Stimulated activated CD4-positive, alpha-beta T cell treated with anti-CD3 and anti-CD28 coated beads, Interleukin-15, amount 100 ng/mL, for 1 hour (primary cell): ENCODE measurements at places on chromosomes 5 and 9.

DNA sequence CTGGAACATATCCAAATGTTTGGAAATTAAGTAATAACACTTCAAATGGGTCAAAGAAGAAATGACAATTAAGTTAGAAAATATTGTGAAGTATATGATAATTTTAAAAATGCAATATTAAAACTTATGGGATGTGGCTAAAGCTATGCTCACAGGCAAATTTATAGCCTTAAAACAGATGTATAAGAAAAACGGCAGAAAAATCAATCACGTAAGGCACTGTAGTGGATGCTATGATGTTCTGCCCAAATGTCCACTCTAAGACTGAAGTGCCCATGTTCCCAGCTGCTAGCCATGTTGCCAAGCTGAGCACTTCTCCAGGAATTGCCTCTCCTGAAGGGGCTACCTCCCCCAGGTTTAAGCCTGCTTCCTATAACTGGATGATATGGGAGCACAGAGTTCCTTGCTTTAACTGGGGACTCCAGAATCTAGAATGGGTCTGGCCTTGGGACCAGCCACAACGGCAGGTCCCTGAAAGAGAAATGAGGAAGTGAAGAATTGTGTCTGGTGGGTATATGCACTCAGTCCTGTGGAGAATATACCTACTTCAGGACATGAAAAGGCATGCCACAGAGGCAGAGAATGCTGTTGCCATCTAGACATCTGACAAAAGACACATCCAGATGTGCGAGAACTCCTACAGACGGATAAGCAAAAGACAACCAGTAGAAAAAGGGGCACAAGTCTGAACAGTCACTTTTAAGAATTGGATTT, 78.2 kb upstream of the RXRA start:
- DNase-seq, result no peak

- no peak for DNase-seq
Observed at GRCh38 chr5:15529821-15530220, 29.8 kb downstream of the FBXL7 start.

DNA sequence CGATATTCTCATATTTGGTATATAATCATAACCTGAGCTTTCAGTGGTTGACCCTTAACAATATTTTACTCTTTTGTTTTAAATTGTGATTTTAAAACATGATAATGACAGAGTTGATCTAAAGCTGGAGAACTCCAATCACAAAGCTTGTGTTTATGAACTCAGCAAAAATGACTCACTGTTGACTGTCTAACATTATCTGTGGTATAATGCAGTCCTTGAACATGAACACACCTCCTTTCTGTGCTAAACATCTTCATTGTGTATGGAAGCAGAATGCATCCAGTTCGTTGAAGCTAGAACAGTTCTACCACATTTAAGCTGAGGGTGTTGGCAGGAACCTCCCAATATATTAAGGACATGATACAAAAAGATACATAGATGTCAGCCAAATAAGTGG, 1030.2 kb upstream of the SEMA6A start:
- DNase-seq, result no peak

- no peak for DNase-seq
Observed at GRCh38 chr5:140424135-140424534, 22.5 kb downstream of the ANKHD1 start.

GRCh38 chr9:137269231-137269772, 8.2 kb upstream of the TOR4A start:
- no peak for DNase-seq

- DNase-seq, result no peak
Observed at GRCh38 chr9:22700171-22700570, 253.5 kb downstream of the DMRTA1 start.

DNA sequence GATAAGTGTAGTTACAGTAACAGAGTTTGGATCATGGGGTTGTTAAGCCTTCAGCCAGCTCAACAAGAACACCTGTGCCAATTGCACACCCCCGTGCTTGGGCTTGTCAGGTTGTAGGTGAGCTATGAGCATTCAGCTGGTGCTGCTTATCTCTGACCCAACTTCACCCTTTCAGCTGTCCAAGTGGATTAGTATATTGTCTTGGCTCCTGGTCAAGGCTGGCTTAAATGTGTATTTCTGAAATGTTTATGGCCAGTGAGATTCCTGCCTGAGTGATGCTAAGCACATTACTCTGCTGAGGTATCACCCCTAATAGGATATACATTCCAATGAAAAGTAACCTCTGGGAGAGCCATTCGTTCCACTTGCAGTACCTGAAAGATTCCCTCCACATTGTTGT, 44.2 kb upstream of the LMNB1 start:
- DNase-seq, result no peak

DNA sequence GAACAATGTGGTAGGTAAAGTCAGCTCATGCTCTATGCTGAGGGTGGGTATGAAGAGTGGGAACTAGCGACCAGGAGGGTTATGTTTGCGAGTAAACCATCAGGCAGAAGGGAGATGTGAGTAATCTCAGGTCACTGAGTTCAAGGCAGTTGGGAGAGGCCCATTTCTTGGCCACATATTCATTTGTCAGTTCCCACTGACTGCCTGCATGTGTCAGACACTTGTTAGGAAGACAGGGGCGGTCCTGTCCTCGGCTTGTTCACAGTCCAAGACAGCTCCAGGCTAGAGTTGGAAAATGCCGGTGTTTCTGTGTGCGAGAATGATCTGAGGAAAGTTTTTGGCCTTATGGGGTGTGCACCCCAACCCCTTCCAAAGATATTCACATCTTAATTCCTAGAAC, 48.6 kb upstream of the GDNF start:
- no peak for DNase-seq

- DNase-seq, result no peak
Observed at GRCh38 chr5:110784901-110785300, 46.1 kb downstream of the SLC25A46 start.

- no peak for DNase-seq
Observed at GRCh38 chr5:69485471-69485870, 7.1 kb upstream of the OCLN start.

GRCh38 chr5:746258-746761, 38.2 kb downstream of the ZDHHC11B start:
- DNase-seq, result no peak

DNA sequence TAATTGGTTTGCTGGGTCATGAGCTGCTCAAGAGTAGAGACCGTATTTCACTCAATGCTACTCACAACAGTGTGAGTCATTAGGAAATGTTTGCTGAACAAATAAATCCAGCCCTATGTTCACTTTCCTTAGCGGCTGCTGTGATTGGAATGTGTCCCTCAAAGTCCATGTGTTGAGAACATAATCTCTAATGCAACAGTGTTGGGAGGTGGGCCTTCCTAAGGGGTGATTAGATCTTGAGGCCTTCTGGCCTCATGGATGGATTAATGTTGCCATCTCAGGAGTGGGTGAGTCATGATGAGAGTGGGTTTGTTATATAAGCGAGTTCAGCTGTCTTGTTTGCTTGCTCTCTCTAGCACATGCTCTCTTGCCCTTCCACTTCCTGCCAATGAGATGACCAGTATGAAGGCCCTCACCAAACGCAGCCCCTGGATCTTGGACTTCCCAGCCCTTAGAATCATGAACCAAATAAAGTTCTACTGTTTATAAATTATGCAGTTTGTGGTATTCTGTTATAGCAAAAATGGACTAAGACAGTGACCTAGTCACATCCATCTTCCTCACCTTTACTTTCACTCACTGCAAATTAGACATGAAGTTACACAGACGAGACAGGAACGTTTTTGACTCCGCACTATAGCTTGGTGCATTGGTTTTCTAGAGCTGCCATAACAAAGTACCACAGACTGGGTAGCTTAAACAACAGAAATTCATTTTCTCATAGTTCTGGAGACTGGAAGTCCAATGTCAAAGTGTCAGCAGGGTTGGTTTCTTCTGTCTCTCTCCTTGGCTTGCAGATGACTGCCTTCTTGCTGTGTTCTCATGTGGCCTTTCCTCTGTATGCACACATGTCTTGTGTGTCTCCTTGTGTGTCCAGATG, 50.9 kb upstream of the FAM169A start:
- DNase-seq, result no peak

DNA sequence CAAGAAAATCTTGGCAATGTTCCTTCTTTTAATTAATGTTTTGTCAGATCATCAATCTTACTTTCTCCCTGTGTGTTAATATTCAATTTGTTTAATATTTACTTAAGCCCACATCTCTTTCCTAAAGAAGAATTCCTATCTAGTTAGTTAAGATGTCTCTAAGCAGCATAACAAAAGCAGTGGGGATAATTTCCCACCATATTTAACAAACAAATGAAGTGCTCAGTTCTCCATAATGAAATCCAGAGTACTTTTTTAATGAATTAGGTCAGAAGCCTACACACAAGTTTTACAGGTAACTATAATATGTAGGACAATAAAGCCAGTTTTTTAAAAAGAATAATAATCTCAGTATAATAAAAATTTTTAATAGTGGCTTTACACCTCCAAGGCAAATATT, 1918.8 kb downstream of the EFNA5 start:
- no peak for DNase-seq

- no peak for DNase-seq
Observed at GRCh38 chr5:142117579-142118151, 9.1 kb downstream of the NDFIP1 start.

- no peak for DNase-seq
Observed at GRCh38 chr5:12399868-12400267, 495.6 kb upstream of the CTNND2 start.

DNA sequence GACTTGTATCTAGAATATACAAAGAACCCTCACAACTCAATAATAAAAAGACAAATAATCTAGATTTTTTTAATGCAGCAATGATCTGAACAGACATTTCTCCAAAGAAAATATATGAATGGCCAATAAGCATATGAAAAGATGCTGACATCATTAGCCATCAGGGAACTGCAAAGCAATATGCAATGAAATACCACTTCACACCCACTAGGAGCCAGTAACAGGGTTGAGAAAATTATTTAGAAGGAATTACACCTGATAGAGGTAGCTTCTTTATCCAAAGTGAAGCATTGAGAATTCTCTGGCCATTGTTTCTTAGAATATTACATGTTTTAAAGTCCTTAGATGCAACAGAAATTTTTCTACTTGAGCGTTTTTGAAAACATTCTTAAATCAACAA, 316.9 kb downstream of the KCNN2 start:
- no peak for DNase-seq

DNA sequence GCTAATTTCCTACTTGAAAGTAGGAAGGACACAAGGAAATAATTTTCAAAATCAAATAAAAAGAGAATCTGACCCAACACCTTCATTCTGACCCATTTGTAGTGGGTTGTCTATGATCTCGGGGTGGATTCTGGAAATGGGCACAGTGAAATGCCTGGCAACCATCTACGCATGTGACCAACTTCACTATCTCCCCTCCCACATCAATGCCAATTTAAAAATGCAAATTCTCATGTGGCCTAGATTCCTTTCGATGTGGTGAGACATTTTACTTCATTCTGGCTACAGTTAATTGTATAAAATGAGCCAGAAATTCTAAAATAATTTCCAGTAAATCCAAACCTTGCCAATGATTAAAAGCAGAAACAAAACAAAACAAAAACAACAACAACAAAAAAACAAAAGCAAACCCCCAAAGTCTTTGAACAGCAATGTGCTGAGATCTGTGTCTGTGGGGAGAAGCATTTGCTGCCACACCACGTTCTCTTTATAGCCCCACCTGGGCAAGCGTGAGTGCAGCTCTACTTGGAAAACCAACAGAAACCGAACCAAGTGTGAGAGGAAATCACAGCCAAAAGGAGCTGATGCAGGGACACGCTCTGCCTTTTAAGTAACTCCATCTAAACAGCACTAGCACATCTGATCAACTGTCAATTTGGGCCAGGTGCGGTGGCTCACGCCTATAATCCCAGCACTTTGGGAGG, 59.0 kb downstream of the USP20 start:
- DNase-seq, result no peak

GRCh38 chr5:152855441-152855840, 450.4 kb upstream of the NMUR2 start:
- DNase-seq, result no peak

- DNase-seq, result no peak
Observed at GRCh38 chr9:111974092-111974681, 77.6 kb downstream of the UGCG start.

- peak; percentile 24 for DNase-seq
Observed at GRCh38 chr5:72818866-72819534, 2.5 kb downstream of the TNPO1 start.

DNA sequence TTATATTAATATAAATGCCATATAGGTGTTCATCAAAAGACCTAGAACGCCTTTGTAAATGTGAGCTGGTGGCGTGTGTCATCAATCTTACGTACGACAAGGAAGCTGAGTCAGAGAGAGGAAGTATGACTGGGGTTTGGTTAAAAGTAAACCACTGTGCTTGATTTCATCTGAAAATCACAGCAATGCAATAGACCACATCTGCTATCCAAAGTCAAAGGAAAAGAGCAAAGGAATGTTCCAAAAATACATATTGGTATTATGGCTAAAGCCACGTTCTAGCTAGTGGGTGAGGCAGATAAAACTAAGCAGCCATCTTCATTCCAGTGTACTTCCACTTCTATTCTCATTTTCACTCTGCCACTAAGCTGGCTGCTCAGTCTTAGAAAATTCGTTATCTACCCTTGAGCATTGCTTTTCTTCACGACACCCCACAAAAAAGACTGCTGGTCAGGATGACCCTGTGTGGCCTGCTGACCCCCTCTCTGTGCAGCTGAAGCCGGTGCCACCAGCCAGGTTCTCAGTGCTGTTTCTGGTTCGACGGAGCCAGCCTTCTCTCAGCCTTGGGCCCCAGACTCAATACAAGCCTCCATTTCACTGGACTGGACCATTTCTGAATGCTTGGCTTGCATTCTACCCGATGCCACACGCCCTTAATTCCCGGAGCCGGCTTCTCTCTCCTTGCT, 23.8 kb downstream of the SHC3 start:
- no peak for DNase-seq

DNA sequence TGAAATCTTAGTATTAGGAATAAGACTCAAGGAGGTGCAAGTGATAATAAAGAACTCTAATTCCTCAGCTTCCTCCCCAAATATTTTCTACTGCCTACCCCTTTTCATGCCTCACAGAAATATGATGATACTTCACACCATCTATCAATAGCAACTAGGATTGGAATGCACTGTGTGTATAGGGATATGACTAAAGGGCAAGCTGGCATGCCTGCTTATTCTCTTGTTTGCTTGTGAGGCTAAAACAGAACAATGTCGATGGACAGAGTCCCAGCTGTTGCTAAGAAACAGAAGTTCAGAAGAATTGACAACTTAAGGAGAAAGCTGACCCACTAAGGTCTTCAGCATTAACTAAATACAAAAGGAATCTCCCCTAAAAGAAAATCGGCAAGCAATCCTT, 9.7 kb upstream of the CHD1 start:
- no peak for DNase-seq

DNA sequence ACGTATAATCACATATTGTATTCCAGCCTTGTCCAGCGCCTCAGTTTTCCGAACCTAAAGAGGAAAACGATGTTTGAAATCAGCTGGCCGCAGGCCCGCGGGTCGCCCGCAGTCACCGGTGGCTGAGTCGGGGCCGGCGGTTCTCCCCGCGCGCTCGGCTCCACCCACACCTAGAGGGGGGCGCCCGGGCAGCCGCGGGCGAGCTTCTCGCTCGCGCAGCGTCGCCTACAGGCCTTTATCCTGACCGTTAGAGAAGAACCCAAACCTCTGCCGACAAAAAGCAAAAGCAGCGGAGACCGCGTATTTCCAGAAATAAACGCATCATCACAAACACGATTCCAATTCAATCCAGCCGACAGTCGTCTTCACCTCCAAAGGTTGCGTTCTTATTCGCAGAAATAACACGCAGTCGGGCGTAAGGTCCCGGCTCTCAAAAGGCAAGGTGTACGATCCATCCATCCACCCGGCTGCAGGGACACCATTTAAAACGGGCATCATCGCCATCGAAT, 725 bp upstream of the NIPBL start:
- DNase-seq, result peak; percentile 55

- no peak for DNase-seq
Observed at GRCh38 chr5:34932947-34933346, 3.6 kb downstream of the DNAJC21 start.

GRCh38 chr9:128828719-128829452, 708 bp downstream of the SPOUT1 start:
- DNase-seq, result no peak
